Bone marrow (tissue), 2 donors: ENCODE measurements at places on chromosomes 1 and 21.

DNA sequence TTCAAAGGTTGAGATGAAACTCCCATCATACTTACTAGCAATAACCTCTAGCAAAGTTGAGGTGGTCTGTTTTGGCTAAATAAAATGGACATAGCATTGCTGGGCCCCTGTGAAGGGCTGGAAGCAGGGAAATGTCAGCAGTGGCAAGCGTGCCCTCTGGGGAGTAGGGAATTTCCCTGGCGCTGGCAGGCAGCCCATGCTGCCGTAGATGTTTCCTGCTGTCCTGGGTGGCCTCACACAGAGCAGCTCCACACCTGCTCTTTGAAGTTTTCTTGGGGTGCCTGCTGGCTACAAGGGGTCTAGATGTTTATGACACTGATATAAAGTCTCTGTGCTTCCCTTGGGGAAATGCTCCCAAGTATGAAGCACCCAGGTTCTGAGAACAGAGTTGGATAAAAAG, 30.2 kb downstream of the ADARB1 start:
- DNase-seq: no peak

DNA sequence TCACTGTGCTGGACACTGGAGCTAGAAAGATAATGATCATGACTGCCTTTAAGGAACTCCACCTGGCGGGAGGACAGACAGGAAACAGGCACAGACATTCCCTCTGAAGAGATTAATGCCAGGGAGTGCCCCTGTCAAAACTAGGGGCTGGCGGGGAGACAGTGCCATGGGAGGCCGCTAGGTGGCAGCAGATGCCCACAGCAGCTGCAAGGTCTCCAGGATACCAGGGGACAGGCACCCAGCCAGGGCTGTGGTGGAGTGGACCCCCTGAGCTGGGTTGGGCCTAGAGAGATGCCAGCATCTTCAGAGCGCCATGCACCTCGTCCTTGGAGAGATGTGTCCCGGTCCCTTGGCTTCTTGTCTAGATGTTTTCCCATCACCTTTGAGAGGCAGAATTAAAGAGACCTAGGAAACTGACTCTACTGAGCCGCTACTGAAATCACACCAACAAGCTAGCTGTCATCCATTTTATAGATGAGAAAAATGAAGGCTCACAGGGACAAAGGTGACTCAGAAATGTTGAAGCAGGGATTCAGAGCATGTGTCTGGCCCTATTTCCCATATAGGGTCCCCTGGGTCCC, 3.6 kb downstream of the REN start:
- DNase-seq: peak; percentile 56

DNA sequence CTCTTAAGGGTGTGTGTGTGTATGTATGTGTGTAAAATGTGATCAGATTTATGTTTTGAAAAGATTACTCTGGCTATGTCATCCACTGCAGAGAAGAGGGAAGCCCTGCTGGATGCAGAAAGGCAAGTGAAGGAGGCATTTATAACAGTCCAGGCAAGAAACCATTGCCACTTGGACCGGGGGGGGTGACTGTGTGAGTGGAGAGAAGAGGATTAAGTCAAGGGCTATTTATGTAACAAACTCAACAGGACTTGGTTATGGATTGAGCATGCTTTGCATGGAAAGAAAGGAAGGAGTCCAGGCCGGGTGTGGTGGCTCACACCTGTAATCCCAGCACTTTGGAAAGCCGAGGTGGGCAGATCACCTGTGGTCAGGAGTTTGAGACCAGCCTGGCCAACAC, 143.0 kb downstream of the URB2 start:
- DNase-seq: no peak

DNA sequence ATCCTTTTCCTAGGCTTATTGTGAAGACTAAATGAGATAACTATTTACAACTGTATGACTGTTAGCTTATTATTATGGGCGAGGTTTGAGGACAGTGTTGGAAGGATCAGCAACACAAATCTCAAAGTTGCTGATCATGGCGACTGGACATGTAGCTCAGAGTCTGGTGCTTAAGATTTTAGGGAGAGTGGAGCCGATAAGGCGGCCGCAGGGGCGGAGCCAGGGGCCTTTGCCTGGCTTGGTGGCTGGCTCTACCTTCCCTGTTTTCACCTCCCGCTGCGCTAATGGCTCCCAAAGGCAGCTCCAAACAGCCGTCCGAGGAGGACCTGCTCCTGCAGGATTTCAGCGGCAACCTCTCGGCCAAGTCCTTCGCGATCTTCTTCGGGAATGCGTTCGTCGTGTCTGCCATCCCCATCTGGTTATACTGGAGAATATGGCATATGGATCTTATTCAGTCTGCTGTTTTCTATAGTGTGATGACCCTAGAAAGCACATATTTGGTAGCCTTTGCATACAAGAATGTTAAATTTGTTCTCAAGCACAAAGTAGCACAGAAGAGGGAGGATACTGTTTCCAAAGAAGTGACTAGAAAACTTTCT, 45.5 kb downstream of the GIPC2 start:
- DNase-seq: no peak

- no peak for DNase-seq
These were observed 29.7 kb downstream of the SLC26A9 start for GRCh38 chr1:205913451-205914154.

DNA sequence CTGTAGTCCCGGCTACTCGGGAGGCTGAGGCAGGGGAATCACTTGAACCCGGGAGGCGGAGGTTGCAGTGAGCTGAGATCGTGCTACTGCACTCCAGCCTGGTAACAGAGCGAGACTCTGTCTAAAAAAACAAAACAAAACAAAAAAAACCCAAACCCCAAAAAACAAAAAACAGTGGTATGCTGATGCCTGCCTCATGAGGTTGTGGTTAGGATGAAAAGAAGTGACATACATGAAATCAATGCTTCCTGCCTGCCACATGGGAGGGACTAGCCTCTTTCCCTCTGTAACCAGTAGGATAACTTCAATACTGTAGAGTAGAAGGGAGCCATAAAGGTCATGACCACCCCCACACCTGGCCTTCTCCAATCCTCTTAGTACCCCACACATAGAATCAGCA, 55.2 kb downstream of the TENT5C start:
- no peak for DNase-seq

DNA sequence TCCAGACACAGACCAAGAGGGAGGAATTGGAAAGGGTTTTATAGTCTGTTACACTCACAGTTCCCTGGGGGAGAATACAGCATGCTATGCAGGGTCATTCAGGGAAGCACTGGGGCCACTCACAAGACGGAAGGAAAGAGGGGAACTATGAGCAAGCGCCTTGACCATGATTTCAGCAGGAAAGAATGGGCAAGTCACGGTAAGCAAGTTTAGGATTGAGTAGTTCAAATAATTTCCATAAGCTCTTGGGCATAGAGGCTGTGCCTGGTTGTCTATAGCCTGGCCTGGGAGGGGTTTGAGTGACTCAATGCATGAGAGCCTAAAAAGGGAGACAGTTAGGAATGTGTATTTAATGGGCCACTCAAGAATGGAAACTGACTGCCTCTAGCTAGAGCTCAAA, 176.7 kb downstream of the TTLL7 start:
- no peak for DNase-seq

GRCh38 chr1:39981945-39982344, 27.0 kb downstream of the MFSD2A start:
- no peak for DNase-seq

DNA sequence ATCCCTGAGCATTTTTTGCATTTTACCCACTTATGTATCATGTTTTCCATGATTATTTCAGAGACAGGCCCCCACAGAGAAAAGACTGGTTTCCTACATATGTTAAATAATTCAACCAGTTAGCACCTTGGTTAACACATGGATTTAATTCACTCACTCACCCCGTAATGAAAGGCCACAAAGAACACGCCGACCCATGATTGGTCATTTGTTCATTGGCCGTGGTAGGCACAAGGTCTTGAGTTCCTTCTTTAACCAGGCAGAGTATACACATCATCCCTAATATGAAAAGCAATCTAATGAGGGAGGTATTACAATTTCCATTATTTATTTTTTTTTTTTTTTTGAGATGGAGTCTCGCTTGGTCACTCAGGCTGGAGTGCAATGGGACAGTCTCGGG, 50.6 kb downstream of the RPS6KA1 start:
- DNase-seq: no peak

DNA sequence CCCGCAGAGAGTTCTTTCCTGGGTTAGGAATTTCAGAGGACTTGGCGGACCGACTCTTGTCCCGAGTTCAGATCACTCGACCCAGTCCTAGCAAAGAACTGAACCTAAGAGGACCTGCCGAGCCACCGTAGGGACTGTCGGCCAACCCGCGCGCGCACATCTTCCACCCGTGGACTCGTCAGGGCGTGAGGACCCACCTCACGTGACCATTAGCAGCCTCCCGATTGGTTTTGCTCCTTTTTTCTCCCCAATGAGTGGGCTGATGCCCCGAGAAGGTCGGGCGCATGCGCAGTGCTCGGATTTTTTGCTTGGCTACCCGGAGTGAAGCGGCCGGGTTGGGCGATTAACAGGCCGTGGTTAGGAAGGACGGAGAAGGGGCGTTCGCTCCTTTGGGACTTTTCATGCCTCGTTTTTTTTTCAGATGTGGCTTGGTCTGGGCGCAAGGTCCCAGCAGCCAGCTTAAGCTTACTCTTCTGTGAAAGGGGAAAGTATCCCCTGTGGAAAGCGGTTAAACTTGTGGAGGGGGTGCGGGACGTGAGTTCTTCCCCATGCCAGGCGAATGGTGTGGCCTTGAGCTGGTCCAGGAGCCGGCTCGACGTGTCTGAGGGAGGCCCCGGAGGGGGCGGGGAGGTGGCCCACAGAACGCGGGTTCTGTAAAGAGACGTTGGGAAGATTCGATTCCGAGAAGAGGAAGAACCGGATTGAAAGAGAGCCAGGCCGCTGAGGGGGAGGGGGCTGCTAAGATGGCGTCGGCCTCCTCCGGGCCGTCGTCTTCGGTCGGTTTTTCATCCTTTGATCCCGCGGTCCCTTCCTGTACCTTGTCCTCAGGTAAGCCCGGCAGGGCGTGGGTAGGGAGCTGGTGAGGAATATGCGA, at the start of gene PIP5K1A:
PIP5K1A (plus strand) TSS at position 299 of the 874 bp plus-strand sequence; CDS start at position 744, 445 bp downstream.
- DNase-seq: peak; percentile 94

- DNase-seq: no peak
These were observed 1.1 kb upstream of the TMEM167B start for GRCh38 chr1:109089242-109090015.

DNA sequence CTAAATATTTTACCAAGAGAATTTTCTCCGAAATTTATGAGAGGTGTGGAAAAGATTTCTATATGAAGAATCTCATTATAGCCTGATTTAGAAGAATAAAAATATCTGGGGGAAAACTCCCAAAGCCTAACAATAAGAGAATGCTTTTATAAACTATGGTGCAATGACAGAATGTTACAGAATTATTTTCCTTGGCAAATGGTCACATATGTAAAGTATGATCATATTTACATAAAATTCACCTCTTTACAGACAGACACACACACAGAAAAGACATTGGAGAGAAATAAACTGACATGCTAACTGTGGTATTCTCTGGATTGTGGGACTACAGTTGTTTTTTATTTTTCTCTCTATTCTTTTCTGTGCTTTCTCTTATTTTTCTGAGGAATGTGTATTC, 226.3 kb upstream of the USP24 start:
- DNase-seq: no peak

DNA sequence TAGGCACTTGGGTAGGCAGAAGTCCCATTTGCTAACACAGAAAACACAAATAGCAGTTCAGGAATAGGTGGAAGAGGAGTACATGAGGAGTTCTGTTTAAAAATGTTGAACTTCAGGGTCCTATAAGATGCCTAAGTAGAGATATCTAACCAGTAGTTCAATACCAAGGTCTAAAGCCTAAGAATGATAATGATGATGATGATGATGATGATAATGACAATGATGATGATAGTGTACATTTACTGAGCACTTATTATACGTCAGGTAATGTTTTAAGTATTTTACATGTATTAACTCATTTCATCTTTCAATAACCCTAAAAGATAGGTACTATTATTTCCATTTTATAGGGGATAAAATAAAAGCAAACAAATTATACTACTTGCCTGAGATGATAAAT, 50.1 kb downstream of the GDAP2 start:
- no peak for DNase-seq
